Fibroblast of upper back skin (primary cell): ENCODE measurements at places on chromosomes 3 and 15.

GRCh38 chr3:79002465-79003372, 765.1 kb downstream of the ROBO1 start:
- DNase-seq: no peak

DNA sequence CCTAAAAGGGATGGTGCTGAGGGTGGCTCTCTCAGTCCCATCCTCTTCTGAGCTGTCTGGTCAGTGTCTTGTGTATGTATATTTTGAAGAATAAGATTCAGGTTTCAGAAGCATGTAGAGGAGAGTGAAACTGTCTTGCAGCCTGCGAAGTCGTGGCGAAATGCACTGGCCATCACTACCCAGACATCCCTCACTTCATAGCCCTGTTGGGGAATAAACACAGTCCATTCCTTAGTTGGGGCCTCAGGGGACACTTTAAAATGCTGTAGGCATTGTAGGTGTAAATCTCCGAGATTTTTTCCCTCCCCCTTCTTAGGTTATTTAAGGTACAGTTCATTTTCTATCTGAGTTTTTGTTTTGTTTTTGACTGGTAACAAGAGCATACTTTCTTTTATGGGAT, 93.8 kb downstream of the DNASE1L3 start:
- no peak for DNase-seq

DNA sequence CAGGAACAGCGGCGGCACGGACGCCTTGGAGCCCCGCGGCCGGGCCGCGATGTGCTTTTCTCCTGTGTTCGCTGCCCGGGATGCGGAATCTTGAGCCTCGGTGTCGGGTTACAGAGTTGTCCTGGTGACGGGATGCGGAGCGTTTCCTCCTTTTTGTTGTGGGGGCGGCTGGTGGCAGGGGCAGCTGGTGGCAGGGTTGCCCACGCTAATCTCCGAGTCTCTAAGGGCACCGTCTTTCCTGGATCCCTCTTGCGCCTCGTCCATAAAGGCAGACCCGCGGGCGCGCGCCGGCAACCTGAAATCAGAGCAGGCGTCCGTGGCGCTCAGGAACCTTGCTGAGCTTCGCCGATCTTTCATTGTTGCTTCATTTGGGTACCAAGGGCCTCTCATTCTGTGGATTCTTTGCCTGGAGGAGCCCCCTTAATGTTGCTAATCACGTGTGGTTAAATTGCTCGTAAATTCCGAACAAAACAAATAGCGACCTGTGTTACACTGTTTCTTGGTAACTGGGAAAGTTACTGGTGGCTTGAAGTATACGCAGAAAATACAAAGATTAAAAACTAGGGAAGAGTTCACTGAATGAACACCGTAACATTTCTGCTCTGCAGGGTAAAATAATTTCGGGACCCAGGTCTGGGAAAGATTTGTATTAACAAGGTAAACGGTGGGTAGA, 844 bp upstream of the PFN2 start:
- no peak for DNase-seq

DNA sequence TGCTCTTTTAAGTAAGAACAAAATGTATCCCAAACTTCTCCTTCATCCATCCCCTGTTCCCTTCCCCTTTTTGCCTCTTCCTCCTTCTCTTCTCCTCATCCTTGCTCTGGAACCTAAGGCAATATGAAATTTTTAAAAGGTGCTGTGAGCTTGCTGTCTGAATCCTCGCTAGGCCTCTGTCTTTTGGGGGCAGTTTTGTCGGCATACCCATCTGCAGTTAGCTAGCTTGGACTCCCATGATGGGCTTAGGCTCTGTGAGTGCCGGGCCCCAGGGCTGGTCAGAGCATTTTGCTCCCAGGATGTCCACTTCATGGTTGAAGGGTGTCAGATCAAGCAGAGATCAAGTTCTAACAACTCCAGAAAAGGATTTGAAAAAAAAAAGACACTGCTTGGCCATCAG, 18.6 kb downstream of the ZIC1 start:
- DNase-seq: no peak

DNA sequence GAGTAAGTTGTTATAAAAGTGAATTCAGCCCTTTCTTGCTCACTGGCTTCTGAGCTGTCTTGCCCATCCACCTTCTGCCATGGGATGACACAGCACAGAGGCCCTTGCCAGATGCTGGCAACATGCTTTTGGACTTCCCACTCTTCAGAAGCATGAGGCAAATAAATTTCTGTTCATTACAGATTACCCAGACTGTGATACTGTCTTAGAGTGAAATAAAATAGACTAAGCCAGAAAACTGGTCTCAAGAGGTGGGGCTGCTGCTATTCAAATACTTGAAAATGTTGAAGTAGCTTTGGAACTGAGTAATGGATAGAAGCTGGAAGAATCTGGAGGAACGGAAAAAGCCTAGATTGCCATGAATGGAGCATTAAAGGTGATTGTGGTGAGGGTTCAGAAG, 170.4 kb downstream of the ZMAT3 start:
- no peak for DNase-seq

DNA sequence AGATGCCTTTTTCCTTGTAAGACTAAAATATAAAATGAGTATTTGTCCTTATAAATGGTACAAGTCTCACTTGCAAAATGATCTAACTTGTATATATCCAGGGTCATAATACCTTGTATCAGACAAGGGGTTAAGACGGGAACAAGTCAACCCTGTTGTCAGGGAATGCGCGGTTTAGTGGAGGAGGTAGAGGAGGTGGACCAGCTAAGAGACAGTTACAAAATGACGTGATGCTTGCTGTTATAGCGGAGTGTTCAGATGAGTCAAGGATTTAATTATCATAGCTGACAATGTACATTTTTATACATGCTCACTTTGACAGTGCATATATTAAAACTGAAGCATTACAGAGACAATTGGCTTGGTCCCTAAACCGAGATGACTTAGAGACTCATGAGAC, 26.8 kb upstream of the KLHL25 start:
- no peak for DNase-seq

- no peak for DNase-seq
Measured at GRCh38 chr3:127598841-127599570, 795 bp downstream of the MCM2 start.

GRCh38 chr3:112124907-112125607, 8.0 kb downstream of the GCSAM start:
- no peak for DNase-seq

DNA sequence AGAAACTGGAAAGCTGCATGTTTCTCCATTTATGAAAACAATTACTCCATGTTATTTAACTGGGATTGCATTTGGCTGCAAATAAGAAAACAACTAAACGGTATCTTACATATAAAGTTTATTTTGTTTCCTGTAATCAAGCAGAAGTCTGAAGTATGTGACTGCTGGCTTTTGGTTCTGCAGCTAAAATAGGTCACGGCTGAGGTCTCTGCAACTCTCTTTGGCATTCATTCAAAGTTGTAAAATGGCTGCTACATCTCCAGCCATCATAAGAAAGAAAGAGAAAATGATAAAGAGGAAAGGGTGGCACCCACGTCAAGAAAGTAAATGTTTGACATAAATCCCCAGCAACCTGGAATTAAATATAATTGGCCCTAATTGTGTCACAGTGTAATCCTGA, 406.1 kb downstream of the TBC1D5 start:
- DNase-seq: no peak

GRCh38 chr3:194879991-194880939, 194.6 kb downstream of the FAM43A start:
- DNase-seq: peak; percentile 66

DNA sequence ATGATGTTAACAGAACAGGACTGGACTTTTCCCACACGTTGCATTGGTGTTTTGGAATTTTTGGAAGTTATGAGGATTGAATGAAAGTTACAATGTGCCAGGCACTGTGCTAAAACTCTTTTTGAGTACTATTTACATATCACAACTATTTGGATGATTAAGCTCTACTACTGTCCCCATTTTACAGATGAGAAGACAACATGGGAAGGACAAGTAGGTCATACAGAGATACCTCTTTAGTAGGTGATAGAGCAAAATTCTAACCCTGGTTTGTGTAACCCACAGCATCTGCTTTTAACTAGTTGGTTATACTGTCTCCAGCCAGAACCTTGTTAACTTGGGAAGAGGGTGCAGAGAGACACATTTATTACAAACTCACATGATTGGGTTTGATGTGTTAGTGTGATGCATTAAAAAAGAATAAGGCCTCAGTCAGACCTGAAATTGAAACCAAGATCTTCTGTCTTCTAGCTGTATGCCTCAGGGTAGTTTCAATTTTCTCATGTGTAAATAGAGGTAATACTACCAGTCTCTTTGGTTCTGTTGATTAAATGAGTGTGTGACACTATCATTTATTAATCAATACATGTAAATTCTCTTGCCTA, 1.4 kb downstream of the NDUFB4 start:
- DNase-seq: no peak

- no peak for DNase-seq
Measured at GRCh38 chr15:81006124-81006523, 5.4 kb downstream of the TLNRD1 start.

DNA sequence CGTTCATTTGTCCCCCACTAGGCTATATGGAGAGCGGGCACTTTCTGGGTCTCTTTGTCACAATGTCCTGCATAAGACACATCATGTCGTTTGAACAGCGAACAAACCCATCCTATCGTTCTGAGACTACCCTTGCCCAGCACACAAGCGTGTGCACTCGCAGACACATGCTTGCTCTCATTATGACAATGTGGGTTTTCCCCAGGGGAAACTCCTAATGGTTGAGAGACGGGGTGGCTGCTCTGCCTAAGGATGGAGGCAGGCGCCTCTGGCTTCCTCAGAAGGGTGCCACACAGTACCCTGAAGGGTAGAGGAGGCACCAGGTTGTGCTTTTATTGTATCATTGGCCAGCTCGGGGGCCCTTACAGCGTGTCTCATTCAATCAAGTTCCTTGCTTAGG, 51.0 kb upstream of the MYZAP start:
- DNase-seq: no peak

GRCh38 chr3:159805411-159805772, 183.2 kb upstream of the IL12A start:
- DNase-seq: no peak

- no peak for DNase-seq
Measured at GRCh38 chr15:64775551-64776401, at the start of gene RBPMS2. TSS of gene RBPMS2 (minus strand) at chr15:64775589. CDS start at chr15:64775319, 270 bp downstream.

DNA sequence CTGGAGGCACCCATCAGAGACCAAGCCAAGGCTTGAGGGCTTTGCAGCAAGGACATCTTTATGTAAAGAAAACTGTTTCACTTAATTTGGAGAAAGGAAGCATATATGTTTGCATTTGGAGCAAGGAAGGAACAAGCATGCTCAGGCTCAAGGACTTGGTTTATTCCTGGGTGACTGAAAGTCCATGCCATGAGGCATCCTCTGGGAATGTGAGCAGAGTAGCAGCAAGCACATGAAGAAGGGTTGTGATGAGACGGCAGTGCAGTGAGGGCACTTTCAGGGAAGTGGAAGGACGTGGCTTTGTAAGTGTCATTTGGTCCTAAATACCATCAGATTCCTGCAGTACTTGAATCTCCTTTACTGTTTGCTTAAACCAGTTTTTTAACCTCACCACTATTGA, 26.8 kb downstream of the POLG start:
- DNase-seq: peak; percentile 20

DNA sequence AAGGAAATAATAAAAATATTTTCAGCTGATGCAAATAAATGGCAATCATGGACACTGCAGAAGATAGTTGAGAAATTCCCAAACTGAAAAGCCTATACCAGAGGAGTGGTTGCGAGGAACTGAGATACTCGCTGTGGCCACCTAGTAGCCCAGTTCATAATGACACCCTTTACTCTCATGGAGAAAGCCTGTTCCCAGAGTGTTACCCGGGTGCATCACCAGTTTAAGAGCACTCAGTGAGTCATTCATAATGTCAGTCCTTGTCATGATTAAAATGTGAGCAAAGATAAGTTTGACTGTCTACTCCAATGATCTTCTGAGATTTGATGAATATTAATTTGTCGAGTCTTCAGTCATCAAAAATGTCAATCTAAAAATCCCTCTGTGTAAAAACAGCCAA, 138.4 kb upstream of the LRRC3B start:
- DNase-seq: no peak

GRCh38 chr3:142276781-142277180, 51.4 kb upstream of the GK5 start:
- peak; percentile 34 for DNase-seq

- DNase-seq: peak; percentile 74
Measured at GRCh38 chr3:46629551-46630517, 17.5 kb downstream of the FAM240A start.

DNA sequence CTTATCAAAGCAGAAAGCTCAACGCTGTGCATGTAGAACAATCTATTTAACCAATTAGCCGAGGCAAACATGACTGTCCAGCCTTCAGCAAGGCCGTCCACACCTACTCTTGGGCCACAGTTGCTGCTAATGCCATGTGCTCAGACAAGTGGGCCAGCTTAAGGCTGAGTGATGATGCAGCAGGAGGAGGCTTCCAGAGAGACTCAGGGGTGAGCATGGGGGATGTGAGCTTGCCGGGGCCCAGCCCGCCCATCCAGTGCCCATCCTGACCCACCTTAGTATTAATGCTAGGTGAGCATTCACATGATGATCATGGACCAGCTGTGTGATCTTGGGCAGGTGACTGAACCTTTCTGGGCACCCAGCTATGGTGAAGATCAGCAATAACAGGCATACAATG, 150.1 kb downstream of the TPRA1 start:
- no peak for DNase-seq
